Activated CD8-positive, alpha-beta T cell treated with anti-CD3 and anti-CD28 coated beads for 36 hours (primary cell): ENCODE measurements at places on chromosomes 1 and 21.

- H3K27me3 ChIP-seq, result peaks cover 11% of the 10 kb centered on the region
- H3K36me3 ChIP-seq, result no peaks in the 10 kb centered on the region
- H3K4me3 ChIP-seq, result no peak overlapping the region
- H3K27ac ChIP-seq, result no peak overlapping the region
- DNase-seq, result no peak
These were observed 12.3 kb downstream of the ARHGEF10L start for GRCh38 chr1:17551755-17552234.

DNA sequence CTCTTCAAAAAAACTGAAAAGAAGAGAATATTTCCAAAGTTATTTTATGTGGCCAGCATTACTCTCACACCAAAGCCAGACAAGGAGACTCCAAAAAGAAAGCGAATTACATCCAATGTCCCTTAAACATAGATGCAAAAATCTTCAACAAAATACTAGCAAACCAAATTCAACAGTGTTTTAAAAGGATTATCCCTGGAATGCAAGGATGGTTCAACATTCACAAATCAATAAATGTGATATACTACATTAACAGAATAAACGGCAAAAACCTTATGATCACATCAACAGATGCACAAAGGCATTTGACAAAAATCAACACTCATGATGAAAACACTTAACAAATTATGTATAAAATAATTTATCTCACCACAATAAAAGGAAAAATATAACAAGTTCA is 207.8 kb downstream of the DENND1B start:
- no peak overlapping the region for H3K4me3 ChIP-seq
- H3K36me3 ChIP-seq, result peaks cover 42% of the 10 kb centered on the region
- H3K27me3 ChIP-seq, result no peaks in the 10 kb centered on the region
- DNase-seq, result no peak

DNA sequence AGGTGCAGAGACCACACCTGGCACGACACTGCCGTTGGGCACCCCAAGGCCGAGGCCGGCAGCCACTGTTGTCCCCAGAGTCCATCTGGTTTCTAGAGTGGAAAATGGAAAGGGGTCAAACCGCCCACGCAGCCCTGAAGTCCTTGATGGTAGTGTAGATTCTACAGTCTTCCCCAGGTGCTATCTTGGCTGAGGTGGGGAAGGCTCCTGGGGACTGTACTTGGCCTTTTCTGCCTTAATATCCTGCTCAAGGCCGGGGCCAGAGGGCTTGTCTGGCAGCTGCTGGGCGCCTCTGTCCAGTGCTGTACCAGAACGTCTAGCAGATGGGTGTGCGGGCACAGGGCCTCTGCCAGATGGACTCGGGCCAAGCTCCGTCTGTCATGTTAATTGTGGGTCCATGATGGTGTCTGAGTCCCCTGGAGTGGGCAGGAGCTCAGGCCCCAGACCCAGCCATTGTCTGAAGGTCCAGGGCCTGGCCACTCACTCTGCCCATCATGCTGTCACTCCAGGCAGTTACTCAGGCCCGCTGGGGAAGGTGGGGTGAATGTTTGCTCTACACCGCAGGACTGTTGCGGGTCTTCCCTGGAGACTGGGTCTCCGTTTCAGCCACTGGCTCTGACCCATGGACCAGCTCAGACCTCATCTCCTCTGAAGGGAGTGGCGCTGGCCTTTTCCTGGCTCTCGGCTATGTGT is 161.9 kb upstream of the COL6A1 start:
- peak overlapping the region; percentile 95 for H3K27ac ChIP-seq
- peak; percentile 38 for DNase-seq
- no peak overlapping the region for H3K4me3 ChIP-seq
- peaks cover 37% of the 10 kb centered on the region for H3K4me1 ChIP-seq

DNA sequence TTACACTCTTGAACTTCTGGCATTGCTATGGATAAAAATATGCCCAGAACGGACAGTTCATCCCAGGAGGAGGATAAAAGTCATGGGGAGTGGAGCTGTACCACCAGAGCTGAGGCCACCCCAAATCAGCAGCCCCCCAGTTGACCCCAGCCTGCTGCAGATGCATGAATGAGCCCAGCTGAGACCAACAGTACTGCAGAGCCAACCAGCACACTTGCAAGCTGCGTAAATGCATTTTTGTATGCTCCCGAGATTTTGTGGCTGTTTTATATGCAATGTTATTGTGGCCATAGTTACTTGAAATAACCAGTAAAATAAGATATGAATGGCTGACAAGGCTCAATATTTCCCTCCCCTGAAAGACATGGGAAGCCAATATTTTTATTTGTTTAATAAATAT is 264.6 kb downstream of the DUSP10 start:
- H3K27ac ChIP-seq, result no peak overlapping the region
- no peak for DNase-seq
- no peaks in the 10 kb centered on the region for H3K4me1 ChIP-seq

DNA sequence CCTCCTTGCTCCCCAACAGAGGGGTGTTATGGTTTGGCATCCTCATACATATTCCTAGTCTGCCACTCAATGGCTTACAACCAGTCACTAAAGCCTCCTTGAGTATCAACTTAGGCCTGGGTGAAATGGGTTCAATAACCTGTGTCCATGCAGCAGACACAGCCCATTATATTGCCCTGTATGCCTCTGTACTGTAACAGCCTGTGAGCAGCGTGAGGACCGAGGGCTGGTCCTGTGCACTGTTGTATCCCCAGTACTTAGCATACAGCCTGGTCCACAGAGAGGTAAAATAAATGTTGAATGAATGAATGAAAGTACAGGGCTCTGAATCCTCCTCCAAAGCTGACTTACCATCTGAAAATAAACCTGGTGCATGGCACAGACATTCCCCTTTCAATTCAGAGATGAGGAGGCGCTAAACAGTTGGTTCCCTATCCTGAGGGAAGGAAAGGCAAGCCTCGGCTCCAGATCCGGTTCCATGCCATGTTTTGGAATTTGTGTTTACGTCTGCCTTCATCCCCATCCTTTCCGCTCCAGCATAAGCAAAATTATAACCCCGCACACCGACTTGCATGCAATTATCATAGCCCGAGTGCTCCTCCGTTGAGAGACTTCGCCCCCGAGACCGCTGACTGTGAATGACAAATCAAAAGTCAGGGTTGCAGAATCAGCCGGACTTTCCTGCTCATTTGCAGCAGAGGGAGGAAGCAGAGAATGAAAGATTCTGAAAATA is 45.0 kb upstream of the DNAJC6 start:
- no peaks in the 10 kb centered on the region for H3K36me3 ChIP-seq
- peak; percentile 44 for DNase-seq
- no peak overlapping the region for H3K27ac ChIP-seq
- H3K4me3 ChIP-seq, result peak overlapping the region; percentile 59
- H3K4me1 ChIP-seq, result peaks cover 33% of the 10 kb centered on the region

- no peaks in the 10 kb centered on the region for H3K27me3 ChIP-seq
- H3K4me3 ChIP-seq, result no peak overlapping the region
- DNase-seq, result peak; percentile 74
- H3K36me3 ChIP-seq, result no peaks in the 10 kb centered on the region
These were observed 1.9 kb downstream of the FTCD start for GRCh38 chr21:46153247-46154154.

DNA sequence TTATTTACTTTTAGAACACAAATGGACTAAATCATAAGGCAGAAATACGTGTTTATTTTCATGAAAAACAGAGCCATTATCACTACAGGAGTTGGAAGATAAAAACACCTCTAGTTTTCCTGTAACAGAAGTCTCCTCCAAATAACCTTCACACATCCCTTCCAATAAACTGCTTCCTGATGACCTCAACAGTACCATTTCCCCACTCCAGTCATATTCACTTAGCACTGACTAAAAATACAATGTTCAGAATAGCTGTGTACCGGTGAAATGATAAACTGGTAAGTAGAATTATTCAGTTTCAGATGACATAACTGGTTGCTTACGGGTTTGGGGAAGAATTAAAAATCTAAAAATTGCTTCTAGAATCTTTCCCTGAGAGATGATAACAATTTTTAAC is 137.9 kb downstream of the DENND1B start:
- H3K27ac ChIP-seq, result no peak overlapping the region
- no peaks in the 10 kb centered on the region for H3K4me1 ChIP-seq
- H3K4me3 ChIP-seq, result no peak overlapping the region
- H3K27me3 ChIP-seq, result no peaks in the 10 kb centered on the region
- no peak for DNase-seq

DNA sequence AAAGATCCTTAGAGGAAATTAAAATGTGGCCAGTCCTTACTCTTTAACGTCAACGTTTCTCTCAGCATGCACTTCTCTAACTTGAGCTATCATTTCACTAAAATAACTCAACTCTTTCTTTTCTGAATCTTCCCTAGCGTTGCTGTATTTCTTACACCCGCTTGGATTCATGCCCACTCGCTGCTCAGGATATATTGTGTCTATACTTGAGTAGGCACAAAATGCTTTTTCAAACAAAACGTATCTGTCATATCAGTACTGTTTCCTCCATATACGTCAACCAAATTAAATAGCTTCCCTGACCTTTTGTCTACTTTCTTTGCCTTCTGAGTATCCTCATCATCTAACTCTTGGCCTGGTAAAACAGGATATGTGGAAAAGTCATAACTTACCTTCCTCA is 549.7 kb downstream of the SMYD3 start:
- H3K4me3 ChIP-seq, result no peak overlapping the region
- no peak overlapping the region for H3K27ac ChIP-seq
- H3K36me3 ChIP-seq, result peaks cover 3% of the 10 kb centered on the region
- DNase-seq, result no peak
- H3K4me1 ChIP-seq, result peaks cover 26% of the 10 kb centered on the region
- no peaks in the 10 kb centered on the region for H3K27me3 ChIP-seq

DNA sequence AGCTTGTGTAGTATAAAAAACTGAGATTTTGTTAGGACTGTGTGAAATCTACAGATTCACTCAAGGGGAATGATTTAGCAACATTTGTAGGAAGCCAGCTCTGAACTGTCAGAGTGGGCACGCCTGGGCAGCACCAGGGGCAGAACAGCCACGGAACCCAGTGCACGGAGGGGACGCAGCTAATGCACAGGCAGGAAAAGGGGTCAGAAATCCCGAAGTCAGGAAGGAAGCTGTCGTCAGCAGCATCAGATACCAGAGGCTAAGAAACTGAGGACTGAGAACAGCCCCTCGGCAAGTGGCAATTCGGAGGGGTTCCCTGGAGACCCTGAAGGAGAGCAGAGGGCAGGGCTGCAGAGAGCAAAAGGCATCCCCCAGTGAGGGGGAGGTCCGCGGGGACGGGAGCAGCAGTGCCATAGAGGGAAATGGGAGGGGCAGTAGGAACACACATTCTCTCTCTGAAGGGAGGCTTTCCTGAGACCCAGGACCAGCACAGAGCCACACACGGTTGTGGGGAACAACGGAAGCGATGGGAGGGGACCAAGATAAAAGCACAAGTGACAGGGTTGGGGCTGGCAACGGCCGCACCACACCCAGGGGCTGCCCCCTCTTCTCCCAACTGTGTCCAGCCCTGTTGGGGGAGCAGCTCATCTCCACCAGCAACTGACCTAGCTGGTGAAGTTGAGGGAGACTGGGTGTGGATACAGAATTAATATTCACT is 12.7 kb downstream of the UBE2J2 start:
- H3K36me3 ChIP-seq, result peaks cover 39% of the 10 kb centered on the region
- no peak for DNase-seq
- H3K4me3 ChIP-seq, result no peak overlapping the region
- H3K27ac ChIP-seq, result peak overlapping the region; percentile 46

DNA sequence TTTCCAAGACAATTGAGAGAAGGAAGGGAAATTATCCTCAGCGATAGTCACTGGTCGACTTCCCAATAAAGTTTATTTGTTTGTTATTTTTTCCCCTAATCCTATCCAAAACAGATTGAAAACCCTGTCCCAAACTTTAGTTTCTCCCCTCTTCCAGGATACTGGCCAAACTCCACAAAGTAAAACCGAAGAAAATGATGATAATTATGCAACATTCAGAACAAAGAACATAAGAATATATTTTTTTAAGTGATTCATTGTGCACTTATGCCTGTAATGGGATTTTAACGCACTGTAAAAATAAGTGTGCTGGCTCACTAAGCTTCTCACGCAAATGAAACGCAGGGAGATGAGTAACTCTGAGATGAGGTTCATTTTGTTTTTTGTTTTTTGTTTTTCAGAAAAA is 6.0 kb downstream of the GLIS1 start:
- no peaks in the 10 kb centered on the region for H3K4me1 ChIP-seq
- H3K27me3 ChIP-seq, result peaks cover 25% of the 10 kb centered on the region
- no peak overlapping the region for H3K4me3 ChIP-seq

- DNase-seq, result no peak
- H3K27ac ChIP-seq, result no peak overlapping the region
- no peaks in the 10 kb centered on the region for H3K36me3 ChIP-seq
- H3K4me1 ChIP-seq, result no peaks in the 10 kb centered on the region
- H3K4me3 ChIP-seq, result no peak overlapping the region
These were observed 79.4 kb upstream of the SLC25A33 start for GRCh38 chr1:9459816-9460407.

- H3K4me1 ChIP-seq, result peaks cover 4% of the 10 kb centered on the region
- no peak overlapping the region for H3K4me3 ChIP-seq
- H3K36me3 ChIP-seq, result no peaks in the 10 kb centered on the region
- H3K27me3 ChIP-seq, result peaks cover 3% of the 10 kb centered on the region
- no peak overlapping the region for H3K27ac ChIP-seq
These were observed 34.1 kb upstream of the PKN2 start for GRCh38 chr1:88649932-88650331.

GRCh38 chr1:196611873-196612272 is 3.6 kb upstream of the KCNT2 start:
- H3K4me3 ChIP-seq, result no peak overlapping the region
- no peak overlapping the region for H3K27ac ChIP-seq
- DNase-seq, result no peak
- H3K27me3 ChIP-seq, result peaks cover 27% of the 10 kb centered on the region

GRCh38 chr1:61638911-61639605 is 85.9 kb downstream of the TM2D1 start:
- DNase-seq, result no peak
- no peak overlapping the region for H3K27ac ChIP-seq
- no peak overlapping the region for H3K4me3 ChIP-seq
- peaks cover 11% of the 10 kb centered on the region for H3K4me1 ChIP-seq
- H3K27me3 ChIP-seq, result peaks cover 1% of the 10 kb centered on the region
- H3K36me3 ChIP-seq, result no peaks in the 10 kb centered on the region

- no peaks in the 10 kb centered on the region for H3K27me3 ChIP-seq
- peaks cover 5% of the 10 kb centered on the region for H3K4me1 ChIP-seq
- no peak overlapping the region for H3K27ac ChIP-seq
- DNase-seq, result no peak
- no peaks in the 10 kb centered on the region for H3K36me3 ChIP-seq
- H3K4me3 ChIP-seq, result no peak overlapping the region
These were observed 66.0 kb upstream of the CR1L start for GRCh38 chr1:207578796-207579435.

GRCh38 chr1:205451759-205452164 is 4.1 kb downstream of the BLACAT1 start:
- H3K27ac ChIP-seq, result no peak overlapping the region
- no peaks in the 10 kb centered on the region for H3K36me3 ChIP-seq
- H3K4me1 ChIP-seq, result peaks cover 13% of the 10 kb centered on the region
- H3K4me3 ChIP-seq, result no peak overlapping the region
- no peak for DNase-seq
- H3K27me3 ChIP-seq, result peaks cover 37% of the 10 kb centered on the region
